ENCODE measurements at places on chromosomes 6 and 20. TPM values are rescaled to one million over a fixed set of nuclear protein-coding genes. Genes with fewer than 3 reads are reported as not detected.
A peak's percentile ranks its signal among the peaks of the same experiment; 100 is the strongest.

PPP1R3G gene
- 0.10 TPM for total RNA-seq

GRCh38 chr6:139126931-139127330 is 7.9 kb upstream of the HECA start:
- H3K36me3 ChIP-seq = peaks cover 5% of the 10 kb centered on the region
- peak overlapping the region; percentile 95 for H3K27ac ChIP-seq
- DNase-seq = no peak
- H3K4me3 ChIP-seq = no peak overlapping the region
- no peaks in the 10 kb centered on the region for H3K27me3 ChIP-seq

GRCh38 chr6:90160013-90160412 is 136.6 kb downstream of the BACH2 start:
- no peak for DNase-seq
- H3K27ac ChIP-seq = no peak overlapping the region
- H3K36me3 ChIP-seq = peaks cover 10% of the 10 kb centered on the region
- H3K4me1 ChIP-seq = peaks cover 18% of the 10 kb centered on the region

DNA sequence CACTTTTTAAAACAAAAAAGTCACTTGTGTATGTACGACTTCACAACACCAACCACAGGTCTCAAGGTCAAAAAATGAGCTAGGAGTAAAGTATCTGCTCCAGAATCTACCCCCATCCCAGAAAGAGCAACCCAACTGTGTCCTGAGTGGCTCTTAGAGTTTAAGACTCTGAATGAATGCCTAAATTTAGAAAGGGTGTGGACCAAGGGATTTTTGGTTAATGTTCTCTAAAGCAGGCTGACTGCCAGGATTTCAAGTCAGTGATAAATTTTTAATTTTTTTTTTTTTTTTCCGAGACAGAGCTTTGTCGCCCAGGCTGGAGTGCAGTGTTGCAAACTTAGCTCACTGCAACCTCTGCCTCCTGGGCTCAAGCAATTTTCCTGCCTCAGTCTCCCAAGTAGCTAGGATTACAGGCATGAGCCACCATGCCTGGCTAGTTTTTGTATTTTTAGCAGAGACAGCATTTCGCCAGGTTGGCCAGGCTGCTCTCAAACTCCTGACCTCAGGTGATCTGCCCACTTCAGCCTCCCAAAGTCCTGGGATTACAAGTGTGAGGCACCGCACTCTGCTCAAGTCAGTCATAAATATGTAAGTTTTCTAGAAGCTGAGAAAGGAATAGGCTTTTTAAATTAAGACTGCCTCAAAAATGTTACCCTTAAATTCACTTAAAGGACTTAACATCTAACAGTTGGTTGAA is 20.2 kb downstream of the STAU1 start:
- no peak for DNase-seq
- no peak overlapping the region for H3K4me3 ChIP-seq
- H3K4me1 ChIP-seq = peaks cover 53% of the 10 kb centered on the region
- peak overlapping the region; percentile 64 for H3K27ac ChIP-seq
- no peaks in the 10 kb centered on the region for H3K27me3 ChIP-seq

GRCh38 chr6:163165155-163165910 is 249.2 kb upstream of the QKI start:
- H3K36me3 ChIP-seq = no peaks in the 10 kb centered on the region
- DNase-seq = no peak
- H3K27ac ChIP-seq = no peak overlapping the region
- H3K4me1 ChIP-seq = no peaks in the 10 kb centered on the region
- H3K4me3 ChIP-seq = no peak overlapping the region
- H3K27me3 ChIP-seq = no peaks in the 10 kb centered on the region

- no peak overlapping the region for H3K4me3 ChIP-seq
- H3K36me3 ChIP-seq = no peaks in the 10 kb centered on the region
- DNase-seq = no peak
- H3K4me1 ChIP-seq = no peaks in the 10 kb centered on the region
- H3K27ac ChIP-seq = no peak overlapping the region
Observed at GRCh38 chr6:64252256-64252655, 616.7 kb downstream of the PHF3 start.

GRCh38 chr6:7624796-7625710 is 35.1 kb downstream of the SNRNP48 start:
- H3K36me3 ChIP-seq = no peaks in the 10 kb centered on the region
- H3K4me3 ChIP-seq = no peak overlapping the region
- H3K4me1 ChIP-seq = no peaks in the 10 kb centered on the region
- DNase-seq = no peak
- H3K27me3 ChIP-seq = peaks cover 11% of the 10 kb centered on the region

PHACTR3 gene
- total RNA-seq = not detected

RSPH3 gene
- total RNA-seq = 3.7 TPM

GRCh38 chr20:44022464-44022863 is 107.8 kb downstream of the TOX2 start:
- no peaks in the 10 kb centered on the region for H3K36me3 ChIP-seq
- DNase-seq = peak; percentile 13
- no peak overlapping the region for H3K4me3 ChIP-seq
- H3K27me3 ChIP-seq = peaks cover 83% of the 10 kb centered on the region
- H3K4me1 ChIP-seq = peaks cover 27% of the 10 kb centered on the region

NKX2-2 gene
- total RNA-seq = not detected

KCNQ5 gene
- total RNA-seq = 4.3 TPM

DNA sequence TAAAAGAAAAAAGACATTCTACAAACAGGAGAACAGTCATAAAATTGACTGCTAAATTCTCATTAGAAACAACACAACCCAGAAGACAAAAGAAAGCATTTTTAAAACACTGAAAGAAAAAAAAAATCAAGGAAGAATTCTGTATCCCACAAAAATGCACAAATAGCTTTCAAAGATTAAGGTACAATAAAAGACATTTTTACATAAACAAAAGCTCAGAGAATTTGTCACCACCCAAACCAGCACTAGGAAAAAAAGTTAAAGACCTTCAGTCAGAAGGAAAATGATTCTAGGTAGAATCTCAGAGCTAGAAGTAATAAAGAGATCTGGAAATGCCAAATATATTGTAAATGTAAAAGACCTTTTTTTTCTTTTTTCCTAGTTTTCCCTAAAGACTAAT is 252.4 kb downstream of the CLIC5 start:
- no peak for DNase-seq
- H3K4me1 ChIP-seq = peaks cover 7% of the 10 kb centered on the region

GRCh38 chr6:26216359-26216885 is 129.2 kb downstream of the HFE start:
- no peak overlapping the region for H3K27ac ChIP-seq
- H3K36me3 ChIP-seq = no peaks in the 10 kb centered on the region
- DNase-seq = peak; percentile 90
- peaks cover 28% of the 10 kb centered on the region for H3K4me1 ChIP-seq
- no peaks in the 10 kb centered on the region for H3K27me3 ChIP-seq

AGPAT1 gene
- 43.1 TPM for total RNA-seq

GRCh38 chr20:50517817-50518154 is 7.6 kb downstream of the PTPN1 start:
- no peaks in the 10 kb centered on the region for H3K27me3 ChIP-seq
- peaks cover 92% of the 10 kb centered on the region for H3K4me1 ChIP-seq
- peak overlapping the region; percentile 93 for H3K27ac ChIP-seq
- H3K4me3 ChIP-seq = peak overlapping the region; percentile 73

OPN5 gene
- not detected for total RNA-seq

TSBP1 gene
- not detected for total RNA-seq

DNA sequence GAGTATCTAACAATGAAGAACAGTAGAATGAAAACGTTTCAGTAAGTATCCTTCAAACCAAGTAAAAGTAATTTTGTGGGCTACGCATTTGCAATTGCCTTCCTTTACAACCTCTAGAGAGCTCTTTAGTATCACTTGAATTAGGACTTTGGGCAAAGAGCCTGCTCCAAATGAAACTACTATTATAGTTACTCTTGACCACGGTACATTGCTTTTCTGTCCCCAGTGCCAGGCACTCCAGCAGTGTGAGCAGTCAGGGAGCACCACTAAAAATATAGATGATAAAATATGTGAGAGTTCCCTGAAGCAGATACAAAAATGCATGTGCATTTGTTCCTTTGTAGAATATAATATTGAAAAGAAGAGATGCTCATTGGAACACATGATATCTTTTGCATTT is 450.1 kb upstream of the MANEA start:
- H3K4me3 ChIP-seq = no peak overlapping the region
- H3K4me1 ChIP-seq = no peaks in the 10 kb centered on the region
- no peaks in the 10 kb centered on the region for H3K36me3 ChIP-seq

DNA sequence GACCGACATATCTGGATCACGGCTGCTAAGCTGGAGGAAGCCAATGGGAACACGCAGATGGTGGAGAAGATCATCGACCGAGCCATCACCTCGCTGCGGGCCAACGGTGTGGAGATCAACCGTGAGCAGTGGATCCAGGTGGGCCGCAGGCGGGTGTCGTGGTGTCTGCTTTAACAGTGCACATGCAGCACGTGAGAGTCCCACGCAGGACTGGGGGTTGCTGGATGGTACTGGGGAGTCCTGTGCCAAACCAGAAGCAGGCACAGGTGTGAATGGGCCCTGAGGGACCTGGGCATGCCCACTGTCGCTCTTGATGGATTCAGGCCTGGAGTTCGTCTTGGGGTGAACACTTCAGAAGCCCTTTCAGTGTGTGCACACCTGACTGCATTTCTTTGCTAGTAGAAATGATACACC is 24.6 kb upstream of the C20orf204 start:
- H3K27ac ChIP-seq = peak overlapping the region; percentile 54
- no peak overlapping the region for H3K4me3 ChIP-seq
- peaks cover 56% of the 10 kb centered on the region for H3K4me1 ChIP-seq
- no peaks in the 10 kb centered on the region for H3K27me3 ChIP-seq
- peaks cover 64% of the 10 kb centered on the region for H3K36me3 ChIP-seq
- no peak for DNase-seq

CPNE1 gene
- 239 TPM for total RNA-seq

GRCh38 chr6:161292145-161292544 is 18.3 kb upstream of the AGPAT4 start:
- no peaks in the 10 kb centered on the region for H3K4me1 ChIP-seq
- no peak for DNase-seq
- no peak overlapping the region for H3K4me3 ChIP-seq
- H3K27ac ChIP-seq = no peak overlapping the region

FAM209B gene
- total RNA-seq = 0.80 TPM

- H3K4me3 ChIP-seq = no peak overlapping the region
- no peaks in the 10 kb centered on the region for H3K36me3 ChIP-seq
- no peak for DNase-seq
- H3K27me3 ChIP-seq = no peaks in the 10 kb centered on the region
- peaks cover 2% of the 10 kb centered on the region for H3K4me1 ChIP-seq
Observed at GRCh38 chr6:21115111-21115510, 478.4 kb upstream of the SOX4 start.

GRCh38 chr6:25689966-25690365 is 38.0 kb downstream of the SCGN start:
- H3K36me3 ChIP-seq = no peaks in the 10 kb centered on the region
- H3K27ac ChIP-seq = no peak overlapping the region
- H3K27me3 ChIP-seq = peaks cover 36% of the 10 kb centered on the region
- no peak overlapping the region for H3K4me3 ChIP-seq

GRCh38 chr20:23881371-23881770 is 1.8 kb upstream of the CST5 start:
- no peaks in the 10 kb centered on the region for H3K27me3 ChIP-seq
- H3K36me3 ChIP-seq = no peaks in the 10 kb centered on the region
- no peaks in the 10 kb centered on the region for H3K4me1 ChIP-seq
- DNase-seq = no peak
- no peak overlapping the region for H3K4me3 ChIP-seq

Measured in activated CD4-positive, alpha-beta memory T cell treated with anti-CD3 and anti-CD28 coated beads, Interleukin-2, amount 10 ng/mL, durations not matched to agents 7 days and 5 days (primary cell).